ENCODE measurements at places on chromosomes 12 and 14.

DNA sequence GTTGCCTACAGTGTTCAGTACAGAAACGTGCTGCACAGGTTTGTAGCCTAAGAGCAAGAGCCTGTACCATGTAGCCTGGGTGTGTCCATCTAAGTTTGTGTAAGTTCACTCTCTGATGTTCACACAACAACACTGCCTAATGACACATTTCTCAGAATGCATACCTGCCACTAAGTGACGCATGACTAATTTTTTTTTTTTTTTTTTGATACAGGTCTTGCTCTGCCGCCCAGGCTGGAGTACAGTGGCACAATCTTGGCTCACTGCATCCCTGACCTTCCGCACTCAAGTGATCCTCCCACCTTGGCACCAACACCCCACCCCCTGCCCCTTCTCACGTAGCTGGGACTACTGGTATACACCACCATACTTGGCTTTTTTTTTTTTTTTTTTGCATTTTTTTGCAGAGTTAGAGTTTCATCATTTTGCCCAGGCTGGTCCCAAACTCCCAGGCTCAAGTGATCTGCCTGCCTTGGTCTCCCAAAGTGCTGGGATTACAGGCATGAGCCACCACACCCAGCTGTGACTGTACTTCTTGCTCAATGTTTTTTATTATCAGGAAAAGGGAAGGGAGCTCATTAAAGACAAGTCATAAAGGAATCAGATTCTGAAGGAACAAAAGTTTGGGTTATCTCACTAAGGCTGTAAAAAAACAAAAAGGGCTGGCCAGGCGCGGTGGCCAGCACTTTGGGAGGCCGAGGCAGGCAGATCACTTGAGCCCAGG is 10.0 kb upstream of the CDC42BPB start:
- no peaks in the 10 kb centered on the region for H3K36me3 ChIP-seq
- H3K27ac ChIP-seq, result no peak overlapping the region
- H3K27me3 ChIP-seq, result peaks cover 29% of the 10 kb centered on the region
- no peaks in the 10 kb centered on the region for H3K4me1 ChIP-seq
- H3K4me3 ChIP-seq, result no peak overlapping the region

- H3K4me1 ChIP-seq, result no peaks in the 10 kb centered on the region
- no peaks in the 10 kb centered on the region for H3K36me3 ChIP-seq
- H3K4me3 ChIP-seq, result no peak overlapping the region
- H3K27ac ChIP-seq, result no peak overlapping the region
These were observed 380.4 kb upstream of the CCDC196 start for GRCh38 chr14:66105815-66106214.

DNA sequence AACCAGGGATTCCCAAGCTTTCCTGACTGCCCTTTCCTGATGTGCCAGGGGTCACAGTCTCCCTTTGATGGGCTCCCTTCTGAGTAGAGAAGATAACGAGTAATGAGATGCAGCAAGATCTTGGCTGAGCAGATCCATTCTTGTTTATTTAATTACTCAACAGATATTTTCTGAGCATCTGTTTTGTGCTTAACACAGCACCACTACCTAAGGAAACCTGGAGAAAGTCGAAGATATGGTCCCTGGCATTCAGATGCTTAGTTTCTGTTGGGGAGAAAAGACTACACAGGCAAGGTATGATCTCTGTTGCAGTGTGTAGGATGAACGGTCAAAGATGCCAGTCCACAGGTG is 3.9 kb downstream of the AJUBA start:
- ATAC-seq, result no peak
- H3K4me1 ChIP-seq, result peaks cover 12% of the 10 kb centered on the region
- H3K27ac ChIP-seq, result no peak overlapping the region
- no peak overlapping the region for H3K4me3 ChIP-seq
- peaks cover 24% of the 10 kb centered on the region for H3K27me3 ChIP-seq
- H3K36me3 ChIP-seq, result no peaks in the 10 kb centered on the region

- ATAC-seq, result no peak
- H3K4me3 ChIP-seq, result no peak overlapping the region
- H3K4me1 ChIP-seq, result peaks cover 8% of the 10 kb centered on the region
- H3K27me3 ChIP-seq, result peaks cover 31% of the 10 kb centered on the region
- no peak overlapping the region for H3K27ac ChIP-seq
These were observed 44.3 kb downstream of the KRT80 start for GRCh38 chr12:52147367-52147963.

GRCh38 chr12:101697930-101698799 is 725 bp downstream of the CHPT1 start:
- no peaks in the 10 kb centered on the region for H3K27me3 ChIP-seq
- H3K4me1 ChIP-seq, result peaks cover 64% of the 10 kb centered on the region
- H3K27ac ChIP-seq, result peak overlapping the region; percentile 94
- H3K36me3 ChIP-seq, result peaks cover 5% of the 10 kb centered on the region
- peak overlapping the region; percentile 88 for H3K4me3 ChIP-seq

DNA sequence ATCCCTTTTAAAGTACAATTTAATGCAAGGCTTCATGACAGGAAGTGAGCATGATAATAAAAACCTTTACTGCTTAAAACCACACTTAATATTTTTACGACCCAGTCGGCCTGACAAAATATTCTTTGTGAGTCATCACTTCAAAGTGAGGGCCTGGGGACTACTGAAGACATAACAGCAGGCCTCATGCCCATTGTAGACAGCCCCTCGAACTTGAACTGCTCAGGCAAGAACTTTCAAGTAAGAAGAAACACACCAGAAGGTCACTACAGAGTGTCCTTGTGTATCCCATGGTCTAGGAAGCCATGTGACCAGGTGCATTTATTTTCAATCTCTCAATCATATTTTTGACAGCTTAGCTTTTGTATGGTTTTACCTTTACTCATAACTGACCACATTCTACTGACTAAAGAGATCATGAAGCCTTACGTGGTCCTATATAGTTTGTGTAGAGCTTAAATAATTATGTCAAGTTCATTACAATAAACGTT is 61.4 kb upstream of the MANSC4 start:
- H3K4me1 ChIP-seq, result peaks cover 6% of the 10 kb centered on the region
- no peak overlapping the region for H3K27ac ChIP-seq
- no peaks in the 10 kb centered on the region for H3K27me3 ChIP-seq
- H3K4me3 ChIP-seq, result no peak overlapping the region
- H3K36me3 ChIP-seq, result no peaks in the 10 kb centered on the region
